ENCODE measurements at places on chromosomes 4 and X. TPM values are rescaled to one million over a fixed set of nuclear protein-coding genes. Genes with fewer than 3 reads are reported as not detected.

DNA sequence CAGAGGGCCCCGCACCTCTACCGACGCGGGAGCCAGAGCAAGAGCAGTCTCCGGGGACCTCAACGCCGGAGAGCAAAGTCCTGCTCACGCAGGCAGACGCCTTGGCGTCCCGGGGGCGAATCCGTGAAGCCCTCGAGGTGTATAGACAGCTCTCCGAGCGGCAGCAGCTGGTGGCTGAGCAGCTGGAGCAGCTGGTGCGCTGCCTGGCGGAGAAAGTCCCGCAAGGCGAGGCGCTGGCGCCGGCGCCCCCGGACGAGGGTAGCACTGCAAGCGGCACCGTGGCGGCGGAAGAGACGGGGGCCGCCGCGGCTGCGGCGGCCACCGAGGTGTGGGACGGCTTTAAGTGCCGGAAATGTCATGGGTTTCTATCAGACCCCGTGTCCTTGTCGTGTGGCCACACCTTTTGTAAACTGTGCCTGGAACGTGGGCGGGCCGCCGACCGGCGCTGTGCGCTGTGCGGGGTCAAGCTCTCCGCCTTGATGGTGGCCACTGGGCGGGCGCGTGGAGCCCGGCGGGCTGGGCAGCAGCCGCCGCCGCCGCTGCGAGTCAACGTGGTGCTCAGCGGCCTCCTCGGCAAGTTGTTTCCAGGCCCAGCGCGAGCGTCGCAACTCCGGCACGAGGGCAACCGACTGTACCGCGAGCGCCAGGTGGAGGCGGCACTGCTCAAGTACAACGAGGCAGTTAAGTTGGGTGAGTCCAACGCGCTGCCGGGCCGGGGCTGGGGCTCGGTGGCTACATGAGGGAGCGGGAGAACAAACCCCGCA, 672 bp downstream of the LONRF3 start:
- H3K4me3 ChIP-seq: peak overlapping the region; percentile 78
- peak overlapping the region; percentile 89 for H3K27ac ChIP-seq
- DNase-seq: peak; percentile 90
- peaks cover 9% of the 10 kb centered on the region for H3K36me3 ChIP-seq

DNA sequence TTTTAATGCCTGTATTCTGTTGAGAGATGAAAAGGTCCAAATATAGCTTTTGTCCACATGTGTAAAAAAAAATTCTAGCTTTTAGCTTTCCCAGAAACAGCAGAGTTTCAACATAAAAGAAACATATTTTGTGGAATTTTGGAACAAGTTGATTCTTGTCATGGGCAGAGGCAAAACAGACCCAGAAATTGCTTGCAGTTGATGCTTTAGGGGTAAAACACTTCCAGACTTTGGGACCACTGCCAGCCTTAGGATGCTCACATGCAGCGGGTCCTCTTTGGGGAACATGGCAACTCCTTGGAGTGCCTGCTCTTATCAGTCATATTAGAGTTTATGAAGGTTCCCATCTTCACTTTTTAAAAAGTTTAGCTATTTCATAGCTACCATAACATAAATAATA, 30.4 kb downstream of the DCLK2 start:
- H3K36me3 ChIP-seq: no peaks in the 10 kb centered on the region
- no peaks in the 10 kb centered on the region for H3K27me3 ChIP-seq
- no peak overlapping the region for H3K27ac ChIP-seq

- H3K27ac ChIP-seq: no peak overlapping the region
- H3K36me3 ChIP-seq: no peaks in the 10 kb centered on the region
- no peak overlapping the region for H3K4me3 ChIP-seq
- no peak for DNase-seq
- no peaks in the 10 kb centered on the region for H3K27me3 ChIP-seq
Measured at GRCh38 chr4:42636645-42636949, 20.3 kb downstream of the ATP8A1 start.

GRCh38 chr4:106294062-106294461, 21.9 kb downstream of the TBCK start:
- no peaks in the 10 kb centered on the region for H3K27me3 ChIP-seq
- H3K27ac ChIP-seq: no peak overlapping the region
- peaks cover 17% of the 10 kb centered on the region for H3K36me3 ChIP-seq
- no peak for DNase-seq
- H3K4me3 ChIP-seq: no peak overlapping the region

DNA sequence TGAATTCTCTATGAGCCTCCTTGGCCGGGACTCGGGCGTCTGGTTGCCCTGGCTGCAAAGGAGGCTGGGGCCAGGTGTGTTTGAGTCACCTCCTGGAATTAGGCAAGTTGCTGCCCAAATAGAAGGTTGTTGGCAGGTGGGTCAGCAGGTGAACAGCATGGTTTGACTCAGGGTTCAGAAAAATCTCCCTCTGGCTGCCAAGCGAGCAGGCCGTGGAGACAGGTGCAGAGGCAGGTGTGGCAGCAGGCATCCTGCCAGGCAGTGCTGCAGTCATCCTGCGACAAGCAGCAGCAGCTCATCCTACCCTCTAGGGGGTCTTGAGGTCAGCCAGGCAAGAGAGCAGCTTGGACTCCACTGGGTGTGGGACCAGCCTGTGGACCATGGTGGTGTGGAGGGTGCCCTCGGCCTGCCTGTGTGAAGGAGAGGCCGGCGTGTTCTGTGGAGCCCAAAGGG, 8.2 kb downstream of the MSANTD1 start:
- DNase-seq: peak; percentile 5
- H3K27me3 ChIP-seq: no peaks in the 10 kb centered on the region
- H3K4me3 ChIP-seq: no peak overlapping the region
- H3K4me1 ChIP-seq: no peaks in the 10 kb centered on the region

- H3K27me3 ChIP-seq: no peaks in the 10 kb centered on the region
- H3K4me3 ChIP-seq: no peak overlapping the region
- no peak for DNase-seq
Measured at GRCh38 chrX:65741823-65742222, 74.4 kb downstream of the MSN start.

- no peak for DNase-seq
- H3K4me3 ChIP-seq: no peak overlapping the region
- H3K27me3 ChIP-seq: no peaks in the 10 kb centered on the region
- H3K36me3 ChIP-seq: no peaks in the 10 kb centered on the region
- no peak overlapping the region for H3K27ac ChIP-seq
Measured at GRCh38 chrX:129158505-129158904, 364.8 kb downstream of the SMARCA1 start.

- no peak overlapping the region for H3K27ac ChIP-seq
- DNase-seq: no peak
- no peaks in the 10 kb centered on the region for H3K36me3 ChIP-seq
- H3K4me3 ChIP-seq: no peak overlapping the region
- peaks cover 10% of the 10 kb centered on the region for H3K4me1 ChIP-seq
Measured at GRCh38 chr4:114976901-114977300, 136.5 kb downstream of the NDST4 start.

- no peaks in the 10 kb centered on the region for H3K36me3 ChIP-seq
- H3K27ac ChIP-seq: no peak overlapping the region
- no peak overlapping the region for H3K4me3 ChIP-seq
- DNase-seq: no peak
- no peaks in the 10 kb centered on the region for H3K27me3 ChIP-seq
Measured at GRCh38 chrX:111857534-111858060, 18.4 kb upstream of the TRPC5OS start.

- H3K4me3 ChIP-seq: 0 out of 2 replicates have a peak overlapping the region, but pooled peaks have one; percentile 5
- peak overlapping the region; percentile 24 for H3K27ac ChIP-seq
- H3K27me3 ChIP-seq: no peaks in the 10 kb centered on the region
- H3K36me3 ChIP-seq: no peaks in the 10 kb centered on the region
Measured at GRCh38 chr4:67885762-67886161, 2.0 kb upstream of the TMPRSS11D start.

- H3K27ac ChIP-seq: no peak overlapping the region
- H3K27me3 ChIP-seq: no peaks in the 10 kb centered on the region
- H3K4me3 ChIP-seq: no peak overlapping the region
- H3K36me3 ChIP-seq: no peaks in the 10 kb centered on the region
- H3K4me1 ChIP-seq: peaks cover 10% of the 10 kb centered on the region
Measured at GRCh38 chr4:74125029-74125428, 26.0 kb upstream of the CXCL2 start.

GRCh38 chr4:124861761-124862160, 149.2 kb upstream of the ANKRD50 start:
- no peak for DNase-seq
- no peaks in the 10 kb centered on the region for H3K4me1 ChIP-seq
- H3K27ac ChIP-seq: no peak overlapping the region
- no peak overlapping the region for H3K4me3 ChIP-seq
- H3K36me3 ChIP-seq: no peaks in the 10 kb centered on the region

DNA sequence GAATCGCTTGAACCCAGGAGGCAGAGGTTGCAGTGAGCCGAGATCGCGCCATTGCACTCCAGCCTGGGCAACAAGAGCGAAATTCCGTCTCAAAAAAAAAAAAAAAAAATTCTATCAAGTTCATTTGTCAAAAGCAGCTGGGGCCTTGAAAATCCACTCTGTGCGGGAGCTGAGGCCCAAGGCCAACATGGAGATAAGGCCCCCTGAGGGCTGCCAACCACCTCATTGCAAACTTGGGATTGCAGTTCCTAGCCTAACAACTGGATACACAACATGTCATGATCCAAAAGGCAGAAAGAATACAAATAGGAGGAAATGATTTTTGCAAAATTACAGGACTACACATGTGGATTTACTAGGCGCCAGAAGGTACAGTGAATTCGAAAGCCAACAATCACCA, 22.5 kb upstream of the PRDX4 start:
- no peak for DNase-seq
- H3K27me3 ChIP-seq: no peaks in the 10 kb centered on the region
- no peaks in the 10 kb centered on the region for H3K4me1 ChIP-seq
- H3K27ac ChIP-seq: no peak overlapping the region
- H3K4me3 ChIP-seq: no peak overlapping the region
- H3K36me3 ChIP-seq: no peaks in the 10 kb centered on the region

Gene ADAMTS3
- 6.7 TPM for total RNA-seq

Gene PFKFB1
- not detected for total RNA-seq

Gene FAM9B
- 0.69 TPM for total RNA-seq

Gene RPS6KA6
- total RNA-seq: 7.7 TPM

Gene MTMR8
- not detected for total RNA-seq

Measured in SJCRH30 (cell line).